Daoy (cell line): ENCODE measurements at places on chromosomes 7 and 10. TPM values are rescaled to one million over a fixed set of nuclear protein-coding genes. Genes with fewer than 3 reads are reported as not detected.

DNA sequence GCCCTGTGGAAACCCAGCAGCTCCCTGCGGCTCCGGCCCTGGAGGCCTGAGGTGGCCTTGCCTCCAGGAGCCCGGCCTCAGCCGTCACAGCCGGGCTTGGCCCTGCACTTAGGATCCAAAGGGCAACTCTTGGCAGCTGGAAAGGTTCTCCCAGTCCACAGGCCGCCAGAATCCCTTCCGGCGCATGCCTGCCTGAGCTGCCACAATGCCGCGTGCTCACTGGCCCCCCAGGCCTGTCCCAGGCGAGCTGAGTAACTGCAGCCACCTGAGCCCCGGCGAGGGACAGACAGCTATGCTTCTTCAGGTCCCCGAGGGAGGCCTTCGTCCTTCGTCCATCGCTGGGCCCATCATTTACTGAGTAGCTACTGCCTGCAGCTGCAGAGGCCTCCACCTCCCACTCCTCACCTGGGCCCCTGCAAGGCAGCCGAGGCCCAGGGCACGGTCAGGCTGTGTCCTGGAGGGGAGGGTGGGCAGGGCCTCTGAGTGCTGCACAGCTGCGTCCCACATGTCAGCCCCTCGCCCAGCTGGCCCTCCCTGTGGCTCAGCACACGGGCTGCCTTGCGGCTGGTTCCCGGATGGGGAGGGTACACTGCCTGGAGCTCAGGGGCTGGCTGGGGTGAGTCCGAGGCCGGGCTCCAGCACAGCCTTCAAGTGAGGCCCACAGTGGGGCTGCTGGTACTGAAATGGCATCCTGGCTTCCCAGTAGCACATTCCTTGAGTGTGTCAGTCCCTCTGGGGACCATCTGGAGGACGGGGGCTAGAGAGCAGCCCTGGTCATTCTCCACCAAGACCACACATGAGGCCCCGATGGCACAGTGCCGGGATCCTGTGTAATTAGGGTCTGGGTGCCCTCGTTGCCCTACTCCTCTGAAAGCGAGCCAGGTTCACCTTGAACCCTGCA is 172.5 kb downstream of the ELFN1 start:
- DNase-seq = no peak

- no peak for DNase-seq
Observed at GRCh38 chr10:15180736-15181135, 12.2 kb upstream of the NMT2 start.

The CYP3A5 gene
- 0.12 and 0.57 TPM in 2 replicates for total RNA-seq

The HHEX gene
- total RNA-seq = not detected in 2 replicates

The ADARB2 gene
- 0.11 and 0.39 TPM in 2 replicates for total RNA-seq
